ENCODE measurements at places on chromosomes 5 and 9. TPM values are rescaled to one million over a fixed set of nuclear protein-coding genes. Genes with fewer than 3 reads are reported as not detected.
A peak's percentile ranks its signal among the peaks of the same experiment; 100 is the strongest.

DNA sequence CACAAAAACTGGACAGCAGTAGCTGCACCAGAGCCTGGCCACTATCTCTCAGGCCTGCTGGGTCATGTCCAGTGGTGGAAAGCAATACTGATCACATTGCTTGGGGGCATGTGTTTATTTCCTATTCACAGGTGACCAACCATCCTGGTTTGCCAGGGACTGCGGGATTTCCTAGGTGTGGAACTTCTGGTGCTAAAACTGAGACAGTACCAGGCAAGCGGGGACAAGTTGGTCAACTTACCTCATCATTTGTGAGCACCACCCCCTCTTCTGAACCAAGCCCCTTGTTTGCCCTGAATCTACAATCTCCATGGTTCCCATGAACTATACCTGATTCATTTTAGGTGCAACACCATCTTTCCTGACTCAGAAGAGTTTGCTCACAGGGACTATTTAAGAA, 81.3 kb downstream of the TNC start:
- DNase-seq, result no peak

DNA sequence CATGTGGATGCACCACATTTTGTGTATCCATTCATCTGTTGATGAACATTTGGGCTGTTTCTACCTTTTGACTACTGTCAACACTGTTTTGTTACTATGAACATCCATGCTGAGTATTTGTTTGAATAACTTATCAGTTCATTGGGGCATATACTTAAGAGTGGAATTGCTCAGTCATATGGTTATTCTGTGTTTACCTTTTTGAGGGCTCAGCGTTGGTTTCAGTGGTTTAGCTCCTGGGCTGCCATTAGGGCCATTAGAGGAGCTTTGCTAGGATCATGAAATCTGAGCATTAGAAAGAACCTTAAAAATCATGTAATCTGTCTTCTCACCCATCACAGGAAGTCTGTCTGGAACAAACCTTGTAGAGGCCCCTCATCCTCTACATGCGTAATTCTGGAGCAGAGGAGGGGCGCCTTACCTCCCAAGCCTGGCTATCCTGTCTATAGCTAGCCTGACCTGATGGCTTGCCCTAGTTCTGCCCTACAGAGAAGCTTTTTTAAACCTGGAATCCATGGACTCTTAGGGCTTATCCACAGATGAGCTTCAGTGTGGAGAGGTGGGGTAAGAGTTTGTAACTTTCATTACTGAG, 92.9 kb downstream of the PDZD2 start:
- no peak for DNase-seq

- no peak for DNase-seq
Measured at GRCh38 chr5:88279584-88279983, 10.9 kb upstream of the TMEM161B start.

DNA sequence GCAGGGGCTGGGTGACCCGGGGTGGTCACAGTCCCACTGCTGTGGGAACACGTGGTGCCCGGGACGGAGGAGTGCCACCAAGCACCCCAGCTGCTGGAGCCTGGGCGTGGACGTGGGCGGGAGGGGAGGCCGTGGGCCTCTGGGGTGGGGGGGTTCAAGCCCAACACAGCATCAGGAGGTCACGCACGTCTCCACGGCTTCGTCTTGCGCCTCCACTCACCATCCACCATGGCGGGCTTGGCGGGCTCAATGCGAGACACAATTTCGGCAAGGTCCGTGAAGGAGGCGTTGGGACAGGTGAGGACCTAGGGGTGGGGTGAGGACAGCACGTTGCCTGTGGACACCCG, 2.2 kb upstream of the NSMF start:
- DNase-seq, result no peak

DNA sequence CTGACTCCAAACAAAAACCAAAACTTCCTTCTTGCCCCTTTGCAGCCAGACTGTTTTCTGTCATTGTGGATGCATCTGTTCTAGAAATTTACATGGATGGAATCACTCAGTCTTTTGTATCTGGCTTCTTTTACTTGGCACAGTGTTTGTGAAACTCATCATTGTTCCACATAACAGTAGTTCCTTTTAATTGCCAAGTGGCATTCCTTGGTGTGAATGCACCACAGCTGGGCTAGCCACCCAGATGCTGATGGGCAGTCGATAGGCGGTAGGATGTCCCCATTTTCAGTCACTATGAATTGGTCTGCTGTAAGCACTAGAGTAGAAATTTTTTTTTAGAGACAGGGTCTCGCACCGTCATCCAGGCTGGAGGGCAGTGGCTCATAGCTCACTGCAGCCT, 6.3 kb upstream of the CLPTM1L start:
- DNase-seq, result no peak

- no peak for DNase-seq
Measured at GRCh38 chr5:59264639-59265245, 628.8 kb downstream of the PDE4D start.

- DNase-seq, result no peak
Measured at GRCh38 chr9:92650296-92650695, 19.6 kb downstream of the IPPK start.

GRCh38 chr5:172046593-172046992, 40.2 kb upstream of the FBXW11 start:
- no peak for DNase-seq

DNA sequence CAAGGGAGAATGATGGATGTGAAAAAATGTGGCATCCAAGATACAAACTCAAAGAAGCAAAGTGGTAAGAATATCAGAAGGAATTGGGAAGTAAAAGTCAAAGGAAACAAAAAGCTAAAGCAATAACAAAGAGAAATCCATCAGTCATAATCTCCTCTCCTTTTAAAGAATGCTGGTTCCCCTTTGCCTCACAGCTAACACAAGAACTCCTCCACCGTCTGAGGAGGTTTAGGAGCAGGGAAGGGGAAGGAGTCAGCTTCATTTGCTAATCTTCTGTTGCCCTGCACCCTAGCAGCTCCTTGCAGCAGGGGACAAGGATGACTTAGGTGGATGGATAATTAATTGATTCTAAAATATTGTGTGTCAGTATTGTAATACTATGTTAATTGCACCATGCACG, 16.4 kb downstream of the CD274 start:
- no peak for DNase-seq

- peak; percentile 20 for DNase-seq
Measured at GRCh38 chr5:111308951-111309350, 84.8 kb downstream of the CAMK4 start.

DNA sequence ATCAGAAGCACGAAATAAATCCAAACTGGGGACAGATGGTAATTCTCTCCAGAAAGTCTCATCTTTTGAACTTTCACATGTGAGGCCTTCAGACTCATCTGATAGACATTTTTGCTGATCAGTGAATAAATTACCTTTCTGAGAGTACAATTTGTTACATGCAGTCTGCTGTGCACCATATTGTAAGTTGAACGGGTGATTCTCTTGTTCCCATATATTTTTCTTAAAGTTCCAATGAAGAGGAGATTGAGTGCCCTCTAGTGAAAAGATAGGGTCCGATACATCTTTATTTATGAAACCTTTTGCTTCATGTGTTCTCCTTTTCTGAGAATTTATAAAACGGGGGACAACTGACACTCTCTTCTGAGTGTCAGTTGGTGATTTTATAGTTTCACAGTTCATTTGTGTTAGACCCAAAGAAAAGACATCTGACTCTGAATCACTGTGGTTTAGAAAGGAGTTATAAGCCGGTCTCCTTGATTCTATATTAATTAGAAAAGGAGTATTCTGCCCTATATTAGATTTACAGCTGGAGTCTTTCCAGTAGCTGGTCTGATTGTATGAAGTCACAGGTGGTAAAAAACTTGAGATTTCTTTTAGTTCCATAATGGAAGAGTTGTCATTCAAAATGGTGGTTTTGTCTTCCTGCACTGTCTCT, 30.4 kb downstream of the GNG10 start:
- no peak for DNase-seq

DNA sequence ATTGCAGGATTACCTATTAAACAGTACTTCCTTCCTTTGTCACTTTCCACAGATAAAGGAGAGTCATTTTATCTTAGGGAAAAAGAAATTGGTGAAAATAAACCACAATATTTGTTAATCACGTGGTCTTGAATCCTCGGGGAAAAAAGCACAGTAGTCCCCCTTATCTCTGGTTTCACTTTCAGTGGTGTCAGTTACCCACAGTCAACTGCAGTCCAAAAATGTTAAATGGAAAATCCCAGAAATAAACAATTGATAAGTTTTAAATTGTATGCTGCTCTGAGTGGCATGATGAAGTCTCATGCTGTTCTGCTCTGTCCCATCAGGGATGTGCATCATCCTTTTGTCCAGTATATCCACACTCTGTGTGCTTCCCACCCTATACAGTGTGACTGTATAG, 405.2 kb upstream of the MPDZ start:
- no peak for DNase-seq

DNA sequence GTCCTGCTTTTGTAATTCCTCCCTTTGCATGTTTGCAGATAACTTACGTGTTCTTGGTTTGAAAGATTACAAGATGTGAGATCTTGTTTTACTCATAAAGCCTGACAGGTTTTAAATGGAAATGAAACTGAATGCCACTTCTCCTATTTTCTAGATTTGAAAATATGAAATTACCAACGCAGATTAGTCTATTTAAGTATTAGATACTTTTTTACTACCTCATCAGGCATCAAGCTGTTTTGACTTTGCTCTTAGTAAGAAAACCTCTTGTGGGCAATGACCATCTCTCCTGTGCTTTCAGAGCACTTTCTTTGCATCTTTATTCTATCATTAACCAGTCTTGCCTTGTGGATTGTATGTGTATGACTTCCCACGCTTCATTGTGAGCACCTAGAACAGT, 3.5 kb downstream of the DMXL1 start:
- DNase-seq, result no peak

GRCh38 chr5:38258319-38259061, at the start of gene EGFLAM:
TSS of gene EGFLAM (plus strand) at chr5:38258559. CDS start at chr5:38258755, 196 bp downstream.
- peak; percentile 78 for DNase-seq

DNA sequence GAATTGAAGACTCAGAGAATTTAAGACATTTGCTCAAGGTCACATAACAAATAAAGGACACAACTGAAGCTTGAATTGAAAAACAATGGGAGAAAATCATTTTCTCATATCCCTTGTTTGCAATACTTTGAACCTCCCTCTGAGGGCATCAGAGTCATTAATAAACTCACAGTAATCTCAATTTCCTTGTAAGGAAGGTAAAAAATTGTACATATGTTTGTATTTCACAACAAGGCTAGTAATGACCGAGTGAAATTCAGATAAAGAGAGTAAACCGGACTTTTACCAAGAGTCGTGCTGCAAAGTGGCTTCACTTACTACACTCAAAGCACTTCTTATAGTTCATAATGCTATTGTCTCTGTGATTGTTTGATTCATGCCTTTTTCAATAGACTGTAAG, 665.0 kb downstream of the NR2F1-AS1 start:
- DNase-seq, result no peak

- DNase-seq, result no peak
Measured at GRCh38 chr9:105861972-105862371, 167.6 kb downstream of the TMEM38B start.

The CENPP gene
- 14.3 TPM for total RNA-seq

The GLRA1 gene
- not detected for total RNA-seq

The FUT7 gene
- total RNA-seq, result not detected

The EQTN gene
- total RNA-seq, result 1.4 TPM

The FOXB2 gene
- total RNA-seq, result not detected

The LEAP2 gene
- 2.4 TPM for total RNA-seq

The IFNA21 gene
- total RNA-seq, result not detected

The STARD4 gene
- total RNA-seq, result 48.5 TPM

The SLC25A2 gene
- 0.24 TPM for total RNA-seq

The FOXD1 gene
- total RNA-seq, result 7.9 TPM

The PDCD1LG2 gene
- total RNA-seq, result not detected

The IFNA8 gene
- not detected for total RNA-seq

Data from WTC11 (cell line).